Left kidney (tissue), 8 donors: ENCODE measurements at places on chromosomes 12 and 14. TPM values are rescaled to one million over a fixed set of nuclear protein-coding genes. Genes with fewer than 3 reads are reported as not detected.

GRCh38 chr12:56634837-56635791 is 5.0 kb upstream of the BAZ2A start:
- DNase-seq: no peak

The LRRC9 gene
- 3.8 TPM for polyA plus RNA-seq

GRCh38 chr12:81333812-81334211 is 255.9 kb downstream of the ACSS3 start:
- DNase-seq: no peak

DNA sequence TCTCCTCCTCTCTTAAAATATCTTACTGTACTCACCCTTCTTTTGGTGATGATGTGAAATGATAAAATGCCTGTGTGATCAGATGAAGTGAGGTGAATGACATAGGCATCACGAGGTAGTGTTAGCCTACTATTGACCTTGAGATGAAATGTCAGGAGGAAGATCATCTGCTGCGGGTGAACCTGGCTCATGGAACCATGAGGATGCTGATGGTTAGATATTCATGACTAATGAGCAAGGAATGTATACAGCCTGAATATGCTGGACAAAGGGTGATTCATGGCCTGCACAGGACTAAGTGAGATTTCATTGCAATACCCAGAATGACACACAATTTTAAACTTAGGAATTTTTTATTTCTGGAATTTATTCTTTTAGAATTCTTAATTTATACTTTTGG is 89.6 kb downstream of the DAAM1 start:
- no peak for DNase-seq

GRCh38 chr14:68112442-68112841 is 292.9 kb downstream of the RAD51B start:
- DNase-seq: no peak

- no peak for DNase-seq
These were observed 50.9 kb downstream of the BTG1 start for GRCh38 chr12:92094751-92095161.

GRCh38 chr12:88310666-88311065 is 168.6 kb downstream of the TMTC3 start:
- DNase-seq: no peak

DNA sequence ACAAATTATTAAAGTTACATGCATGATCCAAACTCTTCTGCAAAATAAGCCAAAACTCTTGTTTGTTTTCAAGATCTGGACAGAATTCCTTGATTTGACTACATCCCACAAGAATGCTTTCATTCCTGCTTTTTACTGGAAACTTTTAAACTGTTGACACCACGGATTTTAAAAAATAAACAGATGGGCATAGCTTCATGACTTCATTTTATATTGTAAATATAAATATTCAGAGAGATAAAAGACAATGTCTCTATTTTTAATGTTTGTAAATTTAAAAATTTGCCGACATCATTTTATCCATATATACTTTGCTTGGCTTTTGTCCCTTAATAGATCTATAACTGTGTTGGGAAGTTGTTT is 134.3 kb upstream of the DCN start:
- no peak for DNase-seq

The NR1H4 gene
- polyA plus RNA-seq: 15.0 TPM

The SSTR1 gene
- polyA plus RNA-seq: 1.8 TPM

The ADAMTS20 gene
- polyA plus RNA-seq: 1.2 TPM

The KRT73 gene
- not detected for polyA plus RNA-seq

DNA sequence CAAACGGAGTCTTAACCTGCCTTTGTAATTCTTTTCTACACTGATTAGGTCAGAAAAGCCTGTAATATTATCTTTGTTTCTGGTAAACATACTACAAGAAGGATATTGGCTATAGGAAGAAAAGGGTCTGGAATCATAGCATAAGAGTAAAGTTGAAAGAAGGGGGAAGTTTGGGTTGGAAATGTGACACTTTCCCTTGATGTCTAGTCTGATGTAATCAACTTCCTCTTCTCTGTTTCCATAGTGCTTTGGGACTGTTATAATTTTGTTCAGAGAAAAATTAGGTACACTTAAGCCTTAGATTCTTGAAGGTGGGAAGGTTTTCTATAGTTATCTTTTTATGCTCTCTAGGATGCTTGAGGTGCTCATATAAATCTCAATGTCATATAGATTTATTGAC is 322.2 kb downstream of the AEBP2 start:
- no peak for DNase-seq

DNA sequence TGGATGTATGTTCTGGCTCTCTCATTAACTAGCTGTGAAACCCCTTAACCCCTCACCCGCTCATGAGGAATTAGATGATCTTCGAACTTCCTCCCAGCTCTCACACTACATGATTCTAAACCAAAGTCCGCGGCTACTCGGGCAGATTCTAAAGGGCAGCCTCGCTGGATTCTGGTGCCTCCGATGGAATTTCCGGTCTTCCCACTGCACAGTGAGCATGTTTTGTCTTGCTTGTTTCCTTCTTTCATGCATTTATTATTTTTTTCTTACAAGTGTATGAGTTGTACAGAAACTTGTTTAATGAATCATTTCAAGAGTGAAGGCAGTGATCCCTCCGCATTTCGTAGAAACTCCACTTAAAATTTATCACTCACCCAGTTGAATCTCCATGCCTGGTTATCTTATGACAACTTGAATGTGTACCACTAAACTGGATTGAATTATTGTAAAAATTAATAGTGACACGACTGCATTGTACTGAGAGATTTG is 4.5 kb upstream of the HCAR3 start:
- no peak for DNase-seq

GRCh38 chr14:99563749-99564129 is 40.3 kb downstream of the CCDC85C start:
- no peak for DNase-seq

DNA sequence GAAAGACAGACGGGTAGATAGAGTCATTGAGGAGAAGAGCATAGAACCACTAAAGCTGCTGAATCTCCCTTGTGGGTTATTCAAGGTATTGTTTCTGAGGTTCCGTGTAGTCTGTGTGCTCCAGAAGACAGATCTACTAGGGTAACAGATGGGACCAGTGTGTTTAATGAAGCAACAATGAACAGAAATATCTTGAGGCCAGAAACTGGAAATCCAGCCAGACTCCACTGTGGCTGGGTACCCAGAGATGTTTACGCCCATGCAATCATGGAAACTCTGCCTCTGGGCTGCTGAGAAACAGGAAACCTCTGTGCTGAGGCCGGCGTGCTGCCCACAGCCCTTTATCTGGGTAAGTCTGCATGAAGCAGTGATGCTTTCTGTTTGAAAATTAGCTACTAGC is 8.3 kb downstream of the PROX2 start:
- no peak for DNase-seq
